A673 (cell line): ENCODE measurements at places on chromosomes 5 and 9.

GRCh38 chr9:101468116-101468515, 32.5 kb upstream of the ALDOB start:
- DNase-seq, result no peak

DNA sequence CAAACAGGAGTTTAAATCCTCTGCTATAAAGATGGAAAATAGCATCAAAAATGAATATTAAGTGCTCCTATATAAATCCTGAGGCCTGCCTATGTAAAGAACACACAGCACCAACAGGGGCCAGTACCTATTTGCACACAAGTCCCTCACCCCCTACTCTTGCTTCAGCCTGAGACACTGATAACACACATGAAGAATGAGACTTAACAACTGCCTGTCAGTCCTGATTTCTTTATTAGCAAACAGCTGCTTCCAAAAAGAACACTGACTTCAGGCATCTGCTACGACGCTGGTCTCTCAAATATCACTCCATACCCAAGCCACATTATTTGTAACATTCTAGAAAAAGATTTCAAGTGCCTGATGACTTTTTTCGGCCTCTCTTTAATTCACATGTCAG, 55.5 kb downstream of the MYO10 start:
- no peak for DNase-seq

- no peak for DNase-seq
Observed at GRCh38 chr5:35810601-35811000, 46.1 kb upstream of the IL7R start.

- no peak for DNase-seq
Observed at GRCh38 chr5:161431963-161432362, 114.6 kb downstream of the GABRB2 start.

GRCh38 chr5:135150767-135151166, 116.7 kb upstream of the PITX1 start:
- no peak for DNase-seq

DNA sequence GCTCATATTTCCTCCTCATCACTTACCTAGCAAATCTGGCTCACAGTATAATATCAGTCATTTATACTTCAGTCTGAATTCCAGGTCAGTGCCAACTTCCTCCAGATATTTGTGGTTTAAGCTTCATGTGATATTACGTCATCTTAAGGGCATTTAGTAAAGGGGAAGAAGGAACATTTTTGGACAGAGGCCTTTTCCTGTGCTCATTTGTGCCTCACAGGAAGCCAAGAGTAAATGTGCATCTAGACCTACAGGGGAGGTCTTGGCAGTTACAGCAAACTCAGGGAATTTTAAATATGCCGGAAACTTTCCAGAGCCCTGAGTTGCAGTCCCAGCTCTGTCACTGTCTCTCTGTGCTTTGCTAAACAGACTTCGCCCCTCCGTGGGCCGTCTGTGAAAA, 12.3 kb upstream of the KCNIP1 start:
- peak; percentile 65 for DNase-seq

- no peak for DNase-seq
Observed at GRCh38 chr9:88628811-88629210, 93.8 kb downstream of the NXNL2 start.
